NCI-H2081 (cell line): ENCODE measurements at places on chromosomes 11 and 22.
A peak's percentile ranks its signal among the peaks of the same experiment; 100 is the strongest.

- no peak for DNase-seq
These were observed 24.3 kb downstream of the FAM83F start for GRCh38 chr22:40019100-40019499.

- DNase-seq = no peak
These were observed 771.1 kb upstream of the LUZP2 start for GRCh38 chr11:23725752-23726151.

- no peak for DNase-seq
These were observed 11.8 kb downstream of the MUC2 start for GRCh38 chr11:1086171-1087102.

- DNase-seq = no peak
These were observed 19.9 kb downstream of the INCENP start for GRCh38 chr11:62143727-62144126.

DNA sequence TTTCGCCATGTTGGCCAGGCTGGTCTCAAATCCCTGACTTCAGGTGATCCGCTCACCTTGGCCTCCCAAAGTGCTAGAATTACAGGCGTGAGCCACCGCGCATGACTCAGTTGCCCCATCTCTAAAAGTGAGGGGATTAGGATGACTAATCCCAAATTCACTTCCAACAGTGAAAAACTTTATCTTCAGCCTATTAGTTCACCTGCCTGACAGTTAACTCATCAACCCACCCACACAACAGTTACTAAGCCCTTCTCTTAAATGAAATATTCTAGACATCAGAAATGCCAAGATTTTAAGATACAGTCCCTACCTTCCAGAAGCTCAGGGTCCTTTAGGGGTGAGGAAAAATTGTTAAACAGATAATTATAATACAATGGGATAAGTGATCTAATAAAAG is 2.0 kb upstream of the ANKRD42 start:
- DNase-seq = no peak

DNA sequence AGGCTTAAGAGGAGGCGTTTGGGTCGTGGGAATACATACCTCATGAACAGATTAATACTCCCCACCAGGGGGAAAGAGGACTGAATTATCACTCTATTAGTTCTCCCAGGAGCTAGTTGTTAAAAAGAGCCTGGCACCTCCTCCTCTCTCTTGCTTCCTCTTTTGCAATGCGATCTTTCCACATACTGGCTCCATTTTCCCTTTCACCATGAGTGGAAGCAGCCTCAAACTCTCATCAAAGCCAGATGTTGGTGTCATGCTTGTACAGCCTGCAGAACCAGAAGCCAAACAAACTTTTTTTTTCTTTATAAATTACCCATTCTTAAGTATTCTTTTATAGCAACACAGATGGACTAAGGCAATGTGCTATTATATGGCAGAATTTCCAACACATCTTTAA is 258.5 kb downstream of the FAM76B start:
- no peak for DNase-seq

- DNase-seq = no peak
These were observed 770 bp downstream of the SLC7A4 start for GRCh38 chr22:21031545-21032036.

DNA sequence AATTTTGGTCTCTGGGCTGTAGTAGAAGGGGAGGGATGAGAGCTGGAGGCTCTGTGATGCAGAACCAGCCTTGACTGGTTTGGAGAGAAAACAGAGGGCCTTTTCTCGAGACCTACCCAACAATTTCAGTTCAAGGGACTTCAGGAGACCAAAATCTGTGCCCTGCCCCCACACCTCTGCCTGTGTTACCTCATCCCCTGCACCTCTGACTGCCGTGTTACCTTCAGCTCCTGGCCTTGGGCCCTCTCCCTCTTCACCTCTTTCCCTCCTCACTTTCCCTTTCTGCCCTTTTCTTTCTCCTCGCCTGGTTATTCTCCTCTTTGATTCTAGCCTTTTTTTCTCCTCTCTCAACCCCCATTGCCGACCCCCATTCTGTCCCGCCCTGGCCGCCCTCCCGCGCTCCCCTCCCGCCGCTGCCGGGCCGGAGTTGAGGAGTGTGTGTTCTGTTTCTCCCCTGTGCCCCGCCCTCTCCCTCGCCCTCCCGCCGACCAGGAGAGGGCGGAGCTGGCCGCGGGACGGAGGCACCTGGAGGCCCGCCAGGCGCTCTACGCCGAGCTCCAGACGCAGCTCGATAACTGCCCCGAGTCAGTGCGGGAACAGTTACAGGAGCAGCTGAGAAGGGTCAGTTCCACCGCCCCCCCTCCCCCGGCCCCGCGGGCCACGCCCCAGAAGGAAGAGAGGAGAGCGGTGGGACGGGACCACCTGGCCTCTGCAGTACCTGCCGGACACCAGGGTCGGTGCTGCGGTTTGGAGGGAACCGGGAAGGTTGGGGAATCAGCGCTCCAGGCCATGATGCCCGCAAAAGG is 27.2 kb downstream of the PHLDB1 start:
- DNase-seq = peak; percentile 84

DNA sequence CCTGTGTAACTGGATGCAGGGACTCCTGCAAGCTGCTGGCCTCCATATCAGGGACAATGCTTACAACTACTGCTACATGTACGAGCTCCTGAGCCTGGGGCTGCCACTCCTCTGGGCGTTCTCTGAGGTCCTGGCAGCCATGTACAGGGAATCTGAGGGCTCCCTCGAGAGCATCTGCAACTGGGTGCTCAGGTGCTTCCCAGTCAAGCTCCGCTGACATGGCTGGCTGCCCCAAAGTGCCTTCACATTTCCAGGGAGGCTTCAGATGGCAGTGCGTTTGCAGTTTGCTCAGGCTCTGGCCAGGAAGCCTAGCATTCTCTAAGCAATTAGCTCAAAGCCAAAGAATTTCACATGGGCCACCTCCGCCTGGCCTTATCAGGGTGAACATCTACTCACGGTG is 117.4 kb upstream of the PARVA start:
- DNase-seq = no peak

- DNase-seq = no peak
These were observed 235.9 kb upstream of the ARHGAP20 start for GRCh38 chr11:110948112-110948511.

GRCh38 chr11:26229981-26230380 is 101.9 kb upstream of the ANO3 start:
- no peak for DNase-seq

DNA sequence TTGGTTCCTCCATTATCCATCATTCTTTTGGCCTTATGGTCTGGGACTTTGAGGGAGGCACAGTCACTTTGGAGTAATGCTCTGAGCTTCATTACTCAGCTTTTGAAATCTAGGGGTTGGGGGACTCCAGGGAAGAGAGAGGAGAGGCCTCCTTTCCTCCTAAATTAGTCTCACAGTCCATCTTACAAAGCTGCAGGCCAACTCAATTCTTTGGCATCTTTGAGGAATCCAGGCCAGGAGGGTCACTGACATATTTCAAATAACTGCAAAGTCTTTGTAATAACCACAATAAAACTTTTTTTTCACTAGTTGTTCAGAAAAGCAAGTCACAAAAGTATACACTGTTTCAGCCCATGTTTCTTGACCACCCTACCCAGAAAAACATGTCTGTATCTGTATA is 73.3 kb upstream of the FAR1 start:
- DNase-seq = no peak

DNA sequence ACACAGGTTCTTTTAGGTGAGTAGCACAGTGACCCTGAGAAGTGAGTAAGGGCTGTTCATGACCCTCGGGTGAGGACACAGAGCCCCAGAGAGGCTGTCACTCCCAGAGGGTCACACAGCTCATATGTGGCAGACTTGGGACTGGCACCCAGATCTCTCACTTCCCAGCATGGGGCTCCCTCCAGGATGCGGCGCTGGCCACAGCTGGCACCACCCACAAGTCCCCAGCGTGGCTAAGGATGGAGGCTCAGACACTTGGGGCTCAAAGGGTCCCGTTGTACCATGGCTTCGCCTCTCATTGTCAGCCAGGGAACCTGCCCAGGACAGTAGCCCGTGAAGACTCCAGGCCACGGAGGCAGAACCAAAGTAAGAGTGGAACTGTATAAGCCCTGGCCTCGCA is 6.0 kb upstream of the SHISAL1 start:
- no peak for DNase-seq

GRCh38 chr22:30887453-30887852 is 81.1 kb downstream of the MORC2 start:
- DNase-seq = no peak

- peak; percentile 90 for DNase-seq
These were observed 166.5 kb upstream of the CADM1 start for GRCh38 chr11:115670538-115671205.

- DNase-seq = no peak
These were observed 39.7 kb downstream of the ME3 start for GRCh38 chr11:86632499-86633269.

DNA sequence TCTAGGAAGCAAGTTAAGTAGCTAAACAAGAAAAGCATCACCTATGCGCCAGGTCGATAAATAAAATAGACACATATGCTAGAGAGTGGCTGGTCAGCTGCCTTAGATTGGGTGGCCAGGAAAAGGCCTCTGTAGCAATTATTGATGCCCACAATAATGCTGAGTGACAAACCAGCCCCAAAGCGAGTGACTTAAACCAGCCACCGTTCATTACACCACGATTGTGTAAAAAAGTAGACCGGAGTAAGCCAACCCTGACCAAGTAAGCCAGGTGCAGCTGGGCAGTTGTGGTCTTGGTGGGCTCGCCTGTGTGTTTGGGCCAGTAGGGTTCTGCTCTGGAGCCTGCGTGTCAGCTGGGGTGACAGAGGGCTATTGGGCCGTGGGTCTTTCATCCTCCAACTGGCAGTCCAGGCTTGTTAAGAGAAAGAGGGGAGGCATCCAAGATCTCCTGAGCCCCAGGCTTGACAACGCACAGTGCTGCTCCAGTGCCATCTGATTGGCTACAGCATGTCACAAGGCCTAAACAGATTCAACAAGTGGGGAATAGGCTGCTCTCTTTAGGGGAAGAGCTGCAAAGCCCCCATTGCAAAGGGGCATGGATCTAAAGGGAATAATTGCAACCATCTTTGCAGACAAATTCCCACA is 100.4 kb upstream of the PARVA start:
- no peak for DNase-seq

- no peak for DNase-seq
These were observed 1.3 kb downstream of the SSH3 start for GRCh38 chr11:67304511-67305113.

DNA sequence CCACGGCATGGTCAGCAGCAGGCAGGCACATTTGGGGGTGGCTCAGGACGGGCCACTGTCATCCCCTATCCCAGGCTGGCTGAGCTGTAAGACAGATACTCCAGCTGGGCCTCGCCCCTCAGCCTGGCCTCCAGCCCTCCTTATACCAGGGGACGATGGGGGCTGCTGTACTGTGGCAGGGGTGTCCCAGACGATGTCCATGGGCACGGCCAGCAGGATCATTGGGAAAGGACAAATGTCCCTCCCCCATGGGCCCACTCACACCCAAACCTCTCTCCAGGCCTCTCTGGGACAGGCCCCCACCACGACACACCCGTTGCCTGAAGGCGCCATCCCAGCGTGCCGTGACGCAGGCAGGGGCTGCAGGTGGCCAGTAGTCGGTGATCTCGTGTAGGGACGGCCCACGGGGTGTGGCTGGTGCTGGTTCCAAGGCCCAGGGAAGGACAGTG is 1.5 kb upstream of the IL17REL start:
- DNase-seq = no peak

DNA sequence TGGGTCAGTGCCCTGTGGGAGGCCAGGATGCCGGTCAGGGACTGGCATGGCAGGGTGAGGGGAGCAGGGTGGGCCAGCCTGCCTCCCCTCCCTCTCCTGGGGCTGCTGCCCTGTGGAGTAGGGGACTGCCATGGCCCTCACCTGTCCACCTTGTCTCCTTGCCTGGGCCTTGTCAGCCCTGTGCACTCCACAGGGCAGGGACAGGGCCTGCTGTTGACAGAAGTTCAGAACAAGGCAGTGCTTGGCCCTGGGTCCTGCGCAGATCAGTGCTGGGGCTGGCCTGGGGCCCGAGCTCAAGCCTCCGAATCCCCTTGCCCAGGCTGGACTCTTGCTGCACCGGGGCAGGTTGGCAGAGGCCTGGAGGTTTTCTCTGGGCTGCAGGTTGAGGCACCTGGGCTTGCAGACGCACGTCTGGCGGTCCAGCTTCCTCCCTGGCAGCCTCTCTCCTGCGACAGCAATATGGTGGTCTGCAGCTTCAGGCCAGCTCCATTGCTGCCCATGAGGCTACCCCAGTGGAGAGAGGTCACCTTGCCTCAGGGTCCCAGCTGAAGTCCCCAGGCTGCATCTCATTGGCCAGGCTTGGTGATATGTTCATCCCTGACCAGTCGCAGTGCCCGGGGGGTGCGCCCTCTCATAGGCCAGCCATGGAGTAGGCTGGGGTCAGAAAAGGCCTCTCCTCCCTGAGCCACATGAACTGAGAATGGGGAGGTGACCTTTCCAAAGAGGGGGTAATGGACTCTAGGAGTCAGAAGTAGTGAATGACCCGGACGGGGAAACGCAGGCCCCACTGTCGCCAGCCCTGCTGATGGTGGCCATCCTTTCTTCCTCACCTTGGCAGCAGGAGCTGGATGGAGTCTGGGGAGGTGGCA is 21.5 kb upstream of the CHKA start:
- DNase-seq = no peak

DNA sequence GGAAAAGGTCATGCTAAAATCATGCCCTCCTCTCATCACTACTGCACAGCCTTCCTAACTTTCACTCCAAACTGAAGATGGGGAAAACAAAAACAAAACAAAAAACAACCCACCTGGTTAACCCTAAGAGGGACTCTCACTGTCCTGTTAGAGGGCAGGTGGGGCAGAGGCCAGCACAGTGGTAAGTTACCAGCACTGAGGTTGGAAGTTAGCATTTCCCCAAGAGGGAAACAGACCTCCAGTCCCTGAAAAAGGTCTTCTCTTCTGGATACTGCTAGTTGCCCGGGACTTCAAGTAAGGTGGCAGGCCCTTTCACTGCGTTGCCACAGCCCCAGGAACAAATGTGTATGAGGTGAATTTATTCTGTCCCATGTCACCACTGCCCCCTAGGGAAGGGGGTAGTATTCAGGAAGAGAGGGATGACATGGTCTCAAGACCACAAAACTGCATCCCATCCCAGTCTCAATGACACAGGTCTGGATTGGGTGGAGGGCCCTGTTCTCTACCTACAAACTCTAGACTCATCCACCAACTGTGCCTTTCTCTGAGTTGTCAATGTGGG is 792 bp upstream of the ADAMTS8 start:
- no peak for DNase-seq

- DNase-seq = no peak
These were observed 1.3 kb upstream of the ZDHHC8 start for GRCh38 chr22:20130319-20130718.
